Activated CD8-positive, alpha-beta memory T cell treated with anti-CD3 and anti-CD28 coated beads for 1 hour (primary cell): ENCODE measurements at places on chromosomes 3 and 15.

- DNase-seq: no peak
Measured at GRCh38 chr15:47991357-47991756, 129.4 kb upstream of the SLC24A5 start.

GRCh38 chr3:78830470-78830869 is 937.3 kb downstream of the ROBO1 start:
- DNase-seq: no peak

- DNase-seq: no peak
Measured at GRCh38 chr3:169199283-169199682, 464.2 kb downstream of the MECOM start.

- DNase-seq: no peak
Measured at GRCh38 chr3:73491287-73491662, 133.5 kb downstream of the PDZRN3 start.

GRCh38 chr15:58403581-58403980 is 28.2 kb upstream of the LIPC start:
- no peak for DNase-seq

- no peak for DNase-seq
Measured at GRCh38 chr15:31483053-31483985, 156.7 kb downstream of the KLF13 start.

- no peak for DNase-seq
Measured at GRCh38 chr3:5456199-5456598, 268.7 kb downstream of the EDEM1 start.

DNA sequence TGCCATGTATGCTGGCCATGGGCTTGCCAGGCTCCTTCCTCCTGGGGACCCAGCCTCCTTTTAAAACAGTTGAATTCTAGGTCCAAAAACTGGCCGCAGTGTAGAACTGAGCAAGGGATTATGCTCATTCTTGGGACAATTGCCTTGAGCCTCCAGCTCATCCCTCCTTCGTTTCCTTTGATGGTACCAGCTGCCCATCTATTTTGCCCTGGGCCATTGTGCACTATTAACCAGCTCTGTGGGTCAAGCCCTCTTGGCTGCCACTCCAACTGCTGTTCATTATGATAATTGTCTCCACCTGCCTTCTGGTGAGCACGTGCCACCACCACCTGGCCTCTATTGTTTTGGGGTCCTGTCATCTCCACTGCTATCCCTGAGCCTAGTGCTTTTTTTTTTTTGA is 75.8 kb upstream of the SYN2 start:
- DNase-seq: no peak

DNA sequence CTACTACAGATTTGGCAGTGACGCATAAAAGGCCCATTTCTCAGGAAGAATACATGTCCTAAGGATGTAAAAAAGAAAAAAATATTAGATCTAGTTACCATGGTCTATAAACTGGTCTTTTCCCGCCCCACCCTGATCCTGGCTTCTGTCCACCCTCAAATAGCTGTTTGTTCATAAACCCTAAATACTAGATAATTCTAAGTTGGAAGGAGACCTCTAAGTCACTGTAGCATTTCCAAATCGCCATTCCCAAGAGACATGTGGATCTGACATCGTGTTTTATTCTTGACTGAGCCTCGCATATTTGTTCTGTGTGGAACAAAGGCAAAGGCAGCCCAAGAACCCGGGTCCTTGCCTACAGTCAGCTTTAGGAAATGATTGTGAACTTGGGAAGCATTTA is 49.0 kb downstream of the LMCD1 start:
- DNase-seq: no peak

GRCh38 chr3:160006282-160007163 is 17.9 kb downstream of the IL12A start:
- no peak for DNase-seq

DNA sequence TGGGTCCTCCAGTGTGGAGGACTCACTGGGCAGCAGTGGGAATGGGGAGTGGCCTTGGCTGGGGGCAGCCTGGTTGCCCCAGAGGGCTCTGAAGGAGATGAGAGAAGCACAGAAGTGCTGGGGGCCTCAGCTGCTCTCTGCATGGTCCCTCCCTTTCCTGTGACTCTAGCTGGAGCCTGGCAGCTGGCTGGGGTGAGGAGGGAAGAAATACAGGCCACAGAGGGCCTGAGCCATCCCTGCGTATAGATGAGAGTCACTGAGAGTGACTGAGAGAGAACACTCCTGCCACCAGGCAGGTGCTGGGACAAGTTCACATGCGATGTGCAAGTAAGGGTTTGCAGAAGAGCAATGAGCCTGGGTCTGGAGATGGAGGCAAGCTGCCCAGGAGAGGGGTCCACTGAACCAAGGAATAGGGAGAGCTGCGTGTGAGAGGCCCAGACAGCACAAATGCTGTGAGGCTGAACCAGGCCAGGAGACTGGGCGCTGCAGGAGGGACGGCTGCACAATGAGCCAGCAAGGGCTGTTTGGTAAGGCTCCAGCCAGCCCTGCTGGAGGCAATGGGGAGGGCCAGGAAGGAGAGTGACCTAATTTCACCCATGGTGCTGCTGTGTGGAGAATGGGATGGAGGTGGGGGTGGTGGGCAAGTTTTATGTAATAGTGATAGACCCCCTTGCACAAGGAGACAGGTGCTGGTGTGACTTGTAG is 87.2 kb downstream of the CLSTN2 start:
- no peak for DNase-seq

DNA sequence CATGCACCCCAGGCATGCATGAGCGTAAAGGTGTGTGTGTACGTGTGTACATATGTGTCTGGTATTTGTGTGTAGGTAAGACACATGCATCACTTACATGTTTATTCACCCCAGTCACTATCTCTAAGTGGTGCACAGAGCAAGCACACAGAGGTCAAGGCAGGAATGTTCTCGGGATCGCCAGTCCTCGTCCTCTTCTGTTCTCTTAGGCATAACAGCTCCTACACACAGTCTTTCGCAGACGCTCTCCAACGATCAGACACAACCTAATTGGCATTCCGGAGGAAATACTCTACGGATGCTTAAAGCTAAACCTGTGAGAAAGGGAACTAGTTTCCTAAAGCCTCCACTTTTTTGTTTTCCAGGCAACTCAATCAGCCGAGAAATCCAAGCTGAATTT is 95.9 kb downstream of the ADAMTS17 start:
- no peak for DNase-seq

DNA sequence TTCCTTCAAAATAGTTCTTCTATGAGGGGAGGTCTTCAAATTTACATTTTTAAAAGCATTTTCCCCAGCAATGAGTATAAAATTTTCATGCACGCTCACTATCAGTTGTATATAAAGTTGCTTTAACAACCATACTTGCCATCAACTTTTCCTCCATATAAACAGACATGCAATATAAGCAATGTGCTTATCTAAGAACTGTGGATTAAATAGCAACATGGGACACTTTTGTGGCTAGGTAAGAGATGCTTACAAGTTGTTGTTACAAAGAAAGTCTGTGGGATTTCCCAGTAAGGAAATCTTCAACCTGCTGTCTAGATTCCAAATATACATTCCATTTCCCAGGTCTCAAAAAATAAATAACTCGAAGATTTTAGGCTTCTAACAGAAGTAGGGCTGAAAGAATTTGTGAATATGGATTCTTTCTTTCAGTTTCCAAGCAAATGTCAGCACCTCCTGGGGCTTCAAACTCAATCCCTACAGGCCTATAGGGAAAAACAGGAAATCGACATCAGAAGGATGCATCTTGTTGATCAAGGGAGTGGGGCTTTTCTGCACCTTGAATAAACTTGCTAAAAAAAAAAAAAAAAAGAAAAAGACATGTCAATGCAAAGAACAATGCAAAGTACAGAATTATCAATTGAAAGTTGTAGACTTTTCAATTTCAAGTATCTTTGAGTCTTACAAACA is 16.1 kb downstream of the TNIK start:
- no peak for DNase-seq
